ENCODE measurements at places on chromosomes 1 and 21.

DNA sequence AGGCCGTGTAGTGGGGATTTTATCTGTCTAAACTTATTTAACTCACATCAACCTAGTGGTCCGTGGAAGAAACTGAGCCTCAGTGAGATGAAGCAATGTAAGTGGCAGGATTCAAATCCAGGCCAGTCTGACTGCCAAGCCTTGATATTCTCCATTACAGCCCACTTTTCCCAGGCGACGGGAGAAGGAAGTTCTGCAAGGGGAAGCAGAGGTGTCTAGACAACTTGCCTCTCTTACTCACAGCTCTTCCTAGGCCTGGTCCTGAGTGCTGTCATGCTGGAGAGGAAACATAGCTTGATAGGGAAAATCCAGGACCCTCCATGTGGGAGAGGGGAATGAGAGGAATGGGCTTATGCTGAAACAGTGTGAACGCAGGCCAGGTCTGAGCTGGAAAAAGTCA, 9.1 kb downstream of the CTSE start:
- no peak for DNase-seq

- no peak for DNase-seq
Measured at GRCh38 chr1:212166644-212167043, 118.6 kb upstream of the PPP2R5A start.

GRCh38 chr1:161531986-161532643, 7.8 kb downstream of the HSPA6 start:
- no peak for DNase-seq

DNA sequence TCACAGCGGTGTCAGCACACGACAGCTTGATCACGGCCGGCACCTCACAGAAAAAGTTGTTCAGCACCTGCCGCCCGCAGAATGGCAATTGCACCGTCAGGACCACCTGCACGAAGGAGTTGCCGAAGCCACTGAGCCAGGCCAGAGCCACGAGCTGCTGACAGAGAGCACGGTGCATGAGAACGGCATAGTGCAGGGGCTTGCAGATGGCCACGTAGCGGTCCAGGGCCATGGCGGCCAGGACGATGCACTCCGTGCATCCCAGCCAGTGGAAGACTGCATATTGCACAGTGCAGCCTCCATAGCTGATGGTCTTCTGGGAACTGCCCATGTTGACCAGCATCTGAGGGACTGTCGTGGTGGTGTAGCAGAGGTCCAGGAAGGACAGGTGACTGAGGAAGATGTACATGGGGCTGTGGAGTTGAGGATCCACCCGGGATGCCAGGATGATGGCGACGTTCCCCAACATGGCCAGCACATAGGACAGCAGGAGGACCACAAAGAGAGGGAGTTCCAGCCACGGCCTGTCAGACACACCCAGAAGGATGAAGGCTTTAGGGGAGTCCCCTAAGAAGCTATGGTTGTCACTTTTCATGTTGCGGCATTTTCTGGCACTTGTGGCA, 6.4 kb downstream of the OR2B11 start:
- DNase-seq, result no peak

GRCh38 chr1:228793032-228793431, 57.8 kb downstream of the RHOU start:
- DNase-seq, result no peak

- DNase-seq, result no peak
Measured at GRCh38 chr1:64631346-64632034, 113.4 kb upstream of the RAVER2 start.

DNA sequence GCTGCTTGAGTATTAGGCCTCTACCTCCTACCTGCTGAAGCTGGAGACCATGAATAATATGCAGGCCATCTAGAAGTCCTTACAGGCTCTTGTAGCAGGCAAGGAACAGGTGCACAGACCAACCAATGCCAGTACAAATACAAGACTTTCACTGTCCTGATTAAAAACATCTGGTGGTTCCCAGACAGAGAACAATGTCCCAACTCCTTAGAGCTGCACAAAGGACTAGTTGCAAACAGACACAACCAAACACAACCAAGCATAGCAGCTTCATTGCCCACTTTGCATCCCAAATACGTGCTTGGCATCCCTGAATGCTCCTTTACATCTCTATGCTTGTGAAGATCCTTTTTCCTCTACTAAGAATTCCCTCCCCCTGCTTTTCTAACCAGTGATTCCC, 98.1 kb upstream of the CXADR start:
- no peak for DNase-seq

GRCh38 chr1:12056331-12056841, 6.7 kb upstream of the TNFRSF8 start:
- DNase-seq, result no peak

GRCh38 chr1:31690921-31691320, 12.9 kb downstream of the COL16A1 start:
- no peak for DNase-seq

- no peak for DNase-seq
Measured at GRCh38 chr1:116476321-116476720, 94.5 kb downstream of the CD58 start.

- no peak for DNase-seq
Measured at GRCh38 chr21:17828223-17828622, 9.1 kb upstream of the C21orf91 start.

DNA sequence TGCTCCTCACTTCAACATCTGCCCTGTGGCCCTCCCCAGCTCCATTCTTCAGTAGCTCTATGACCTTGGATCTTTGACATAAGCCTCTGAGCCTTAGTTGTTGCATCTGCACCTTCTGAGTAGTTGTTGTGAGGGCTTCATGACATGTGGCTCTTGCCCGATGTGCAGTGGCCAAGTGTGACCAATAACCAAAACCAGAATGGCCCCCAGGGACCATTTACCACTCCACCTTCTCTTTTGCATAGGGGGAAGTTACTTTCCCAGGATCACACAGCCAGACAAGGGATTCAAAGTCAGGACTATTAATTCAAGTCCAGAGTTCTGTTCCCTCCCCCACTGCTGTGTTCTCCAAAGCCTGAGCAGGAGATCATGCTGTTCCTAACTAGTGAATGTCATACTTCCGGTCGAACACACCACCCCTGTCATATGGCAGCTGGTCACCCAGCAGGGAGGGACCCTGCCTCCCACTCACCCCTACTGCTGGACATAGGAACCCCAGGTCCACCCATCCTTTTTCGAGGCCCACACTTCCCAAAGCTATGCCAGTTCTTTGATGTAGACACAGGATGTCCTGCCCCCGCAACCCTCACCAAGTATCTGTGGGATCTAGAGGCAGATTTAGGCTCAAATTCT, 4.0 kb downstream of the FGR start:
- DNase-seq, result no peak

DNA sequence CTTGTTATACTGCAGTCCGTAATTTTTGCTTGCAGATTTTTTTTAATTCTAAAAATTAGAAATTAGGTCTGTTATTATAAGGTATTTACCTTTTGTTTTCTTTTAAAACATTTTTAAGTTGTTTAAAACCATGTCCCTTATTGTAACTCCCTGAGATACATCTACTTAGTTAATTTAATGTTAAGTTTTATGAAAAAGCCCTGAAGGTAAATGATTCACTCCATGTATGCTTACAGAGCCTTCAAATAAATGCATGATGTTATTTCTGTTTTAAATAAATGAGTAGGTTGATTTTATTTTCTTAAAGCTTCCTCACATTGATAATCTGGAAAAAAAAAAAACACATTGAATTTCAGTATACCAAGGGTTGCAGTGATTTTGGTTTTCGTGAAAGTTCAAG, 7.5 kb downstream of the SRSF11 start:
- no peak for DNase-seq

DNA sequence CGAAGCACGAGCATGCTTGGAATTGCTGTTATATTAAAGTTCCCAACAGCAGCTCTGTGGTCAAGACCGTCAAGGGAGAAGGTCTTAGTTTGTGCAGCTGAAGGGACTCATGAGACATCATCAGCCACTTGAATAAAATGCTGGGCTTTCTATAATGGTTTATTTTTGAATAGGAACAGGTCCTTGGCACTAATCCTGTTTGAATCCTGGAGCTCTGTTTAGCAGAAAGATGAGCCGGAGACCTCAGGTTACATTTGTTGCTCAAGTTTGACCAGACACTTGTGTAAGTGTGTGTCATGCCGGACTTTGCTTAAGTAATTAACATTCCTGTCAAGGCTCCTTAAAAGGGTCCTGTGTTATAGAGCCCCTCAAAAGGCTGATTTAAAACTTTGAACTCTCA, 186.5 kb downstream of the ROR1 start:
- DNase-seq, result no peak

Data from NCI-H510A (cell line).